Skin of body (tissue), 3 donors: ENCODE measurements at places on chromosomes 5 and 9.
A peak's percentile ranks its signal among the peaks of the same experiment; 100 is the strongest.

DNA sequence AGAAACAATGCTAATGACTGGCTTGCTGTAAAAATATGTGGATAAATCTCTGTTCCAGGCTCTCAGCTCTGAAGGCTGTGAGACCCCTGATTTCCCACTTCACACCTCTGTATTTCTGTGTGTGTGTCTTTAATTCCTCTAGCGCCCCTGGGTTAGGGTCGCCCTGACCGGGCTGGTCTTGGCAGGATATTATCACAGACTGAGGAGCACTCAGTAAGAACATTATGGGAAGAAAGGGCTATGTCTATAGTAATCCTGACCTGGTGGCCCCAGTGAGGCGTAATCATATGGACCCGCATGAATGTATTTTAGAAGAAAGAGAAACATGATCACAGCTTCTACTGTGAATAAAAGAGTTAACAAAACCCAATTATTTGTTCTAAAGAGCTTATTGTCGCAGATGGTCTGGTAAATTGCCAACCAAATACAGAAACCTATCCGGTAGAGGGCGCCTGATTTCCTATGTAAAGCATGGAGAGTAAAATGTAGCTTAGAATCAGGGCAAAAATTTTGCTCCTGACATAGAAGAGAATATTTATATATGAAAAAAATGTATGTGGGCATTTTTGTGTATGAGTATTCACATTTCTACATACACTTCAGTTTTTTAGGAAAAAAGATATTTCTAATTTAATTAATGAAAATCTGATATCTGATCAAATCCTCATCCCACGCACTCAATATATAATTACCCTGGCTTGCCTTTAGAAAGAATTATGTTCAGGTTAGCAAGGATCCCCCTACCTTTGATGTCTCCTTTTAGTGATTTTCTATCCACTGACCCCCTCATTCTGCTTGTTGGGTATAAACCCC, 5.8 kb upstream of the IFNA1 start:
- peak; percentile 18 for DNase-seq

DNA sequence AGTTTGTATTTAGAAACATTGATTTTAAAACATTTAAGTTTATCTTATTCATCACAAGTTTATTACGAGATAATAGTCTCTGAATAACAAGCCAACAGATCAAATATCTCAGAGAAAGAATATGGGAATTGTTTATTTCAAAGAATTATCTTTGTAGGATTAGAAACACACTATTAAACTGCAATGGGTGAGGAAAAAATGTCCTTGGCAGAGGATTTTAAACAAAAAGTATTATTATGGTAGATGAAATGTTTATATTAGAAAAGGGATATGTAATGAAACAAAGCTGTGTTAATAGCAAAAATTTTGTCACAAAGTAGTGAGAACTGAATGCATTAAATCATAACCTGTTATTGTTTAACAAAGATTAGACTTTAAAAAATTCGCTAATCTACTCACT, 1382.9 kb upstream of the DMAC1 start:
- DNase-seq = no peak

DNA sequence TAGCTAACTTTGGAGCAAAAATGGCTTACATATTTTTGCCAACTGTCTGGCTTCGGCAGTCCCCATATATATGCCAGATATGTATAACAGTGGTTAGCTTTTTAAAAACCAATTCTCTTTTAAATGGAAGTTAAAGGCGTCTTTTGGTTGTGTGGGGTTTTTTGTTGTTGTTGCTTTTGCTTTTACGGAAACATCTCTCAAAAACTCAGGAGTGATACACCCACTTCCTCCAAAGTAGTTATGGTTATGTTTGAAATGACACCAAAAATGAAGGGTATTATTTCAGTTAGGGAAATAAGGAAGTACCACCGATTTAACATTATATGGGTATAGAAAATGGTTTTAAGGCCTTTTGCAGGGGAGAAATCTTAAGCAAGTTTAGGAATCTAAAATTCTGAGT, 2.3 kb downstream of the CNOT8 start:
- DNase-seq = no peak

GRCh38 chr9:131633491-131634031, 88.2 kb downstream of the PRRT1B start:
- DNase-seq = peak; percentile 73

DNA sequence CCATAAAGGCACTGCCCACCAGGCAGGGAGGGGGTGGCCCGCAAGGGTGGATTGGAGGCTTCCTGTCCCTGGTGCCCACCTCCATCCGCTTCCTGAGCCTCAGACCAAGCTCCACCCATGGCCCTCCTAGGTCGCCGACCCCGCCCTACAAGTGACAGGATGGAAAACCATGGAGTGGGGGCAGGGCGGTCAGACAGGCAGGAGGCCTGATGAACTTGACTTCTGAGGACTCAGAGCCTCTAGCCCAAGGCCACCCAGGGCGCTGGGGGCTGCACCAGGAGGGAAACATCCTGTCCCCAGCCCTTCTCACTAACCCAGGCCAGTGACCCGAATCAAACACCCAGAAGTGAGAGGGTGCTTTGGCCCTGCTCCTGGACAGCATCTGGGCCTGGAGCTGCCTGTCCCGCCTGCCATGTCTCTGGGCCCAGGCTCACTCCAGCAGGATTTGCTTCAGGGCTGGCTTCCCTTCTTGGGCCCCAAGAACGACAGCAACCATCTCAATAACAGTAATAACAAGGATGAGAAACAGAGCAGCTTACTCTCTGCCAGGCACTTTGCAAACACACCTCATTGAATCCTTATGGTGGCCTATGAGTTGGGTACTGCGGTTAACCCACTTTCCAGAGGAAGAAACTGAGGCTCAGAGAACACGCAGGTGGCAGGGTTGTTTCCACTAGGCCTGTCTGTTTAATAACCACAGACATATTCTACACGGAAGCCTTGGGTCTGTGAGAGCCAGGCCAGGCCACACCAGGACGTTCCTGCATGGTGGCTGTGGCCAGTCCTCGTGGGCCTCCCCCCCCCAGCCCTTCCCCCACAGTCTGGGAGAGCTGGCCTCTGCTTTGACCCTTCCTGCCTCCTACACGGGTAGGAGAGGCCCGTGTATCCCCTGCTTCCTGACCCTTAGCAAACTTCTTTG, 4.4 kb upstream of the ST6GALNAC6 start:
- DNase-seq = no peak

DNA sequence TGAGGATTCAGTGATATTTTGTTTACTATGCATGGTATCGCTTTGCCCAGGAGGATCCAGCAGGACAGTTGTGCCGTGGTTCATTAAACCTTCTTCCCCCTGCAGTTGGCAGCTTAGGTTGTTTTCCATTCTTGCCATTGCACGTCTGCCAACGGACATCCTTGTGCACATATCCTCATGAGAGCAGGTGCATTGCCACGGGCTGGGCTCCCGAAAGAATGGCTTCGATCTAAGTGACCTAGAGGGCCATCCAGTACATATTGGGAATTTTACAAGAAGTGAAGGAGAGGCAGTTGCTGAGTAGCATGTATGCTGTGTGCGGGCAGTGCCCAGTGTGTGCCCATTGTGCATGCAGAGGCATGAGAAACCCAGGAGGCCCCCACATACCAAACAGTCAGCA, 22.1 kb downstream of the HRH2 start:
- DNase-seq = no peak

DNA sequence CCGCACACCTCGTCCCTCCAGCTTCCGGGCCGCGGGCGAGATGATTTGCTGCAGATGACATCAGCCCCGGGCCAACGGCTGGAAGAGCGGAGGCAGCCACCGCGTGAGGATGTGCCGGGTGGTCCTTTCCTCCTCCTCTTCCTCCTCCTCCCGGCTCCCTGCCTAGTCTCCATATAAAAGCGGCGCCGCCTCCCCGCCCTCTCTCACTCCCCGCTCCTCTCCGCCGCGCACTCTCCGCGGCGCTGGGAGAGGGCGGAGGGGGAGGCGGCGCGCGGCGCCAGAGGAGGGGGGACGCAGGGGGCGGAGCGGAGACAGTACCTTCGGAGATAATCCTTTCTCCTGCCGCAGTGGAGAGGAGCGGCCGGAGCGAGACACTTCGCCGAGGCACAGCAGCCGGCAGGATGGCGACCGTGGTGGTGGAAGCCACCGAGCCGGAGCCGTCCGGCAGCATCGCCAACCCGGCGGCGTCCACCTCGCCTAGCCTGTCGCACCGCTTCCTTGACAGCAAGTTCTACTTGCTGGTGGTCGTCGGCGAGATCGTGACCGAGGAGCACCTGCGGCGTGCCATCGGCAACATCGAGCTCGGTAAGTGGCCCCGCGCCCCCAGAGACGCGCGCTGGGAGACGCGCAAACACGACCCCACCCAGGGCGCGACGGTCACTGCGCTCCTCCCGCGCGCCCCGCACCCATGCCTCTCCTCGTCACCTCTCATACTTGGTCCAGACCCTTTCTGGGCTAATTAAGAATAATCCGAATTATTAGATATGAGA, at the start of gene MAP1B:
TSS of gene MAP1B (plus strand) at position 345 of the 770 bp plus-strand sequence. CDS start at position 402, 57 bp downstream.
- peak; percentile 75 for DNase-seq

- DNase-seq = no peak
These were observed 129.2 kb upstream of the FST start for GRCh38 chr5:53350991-53351770.

DNA sequence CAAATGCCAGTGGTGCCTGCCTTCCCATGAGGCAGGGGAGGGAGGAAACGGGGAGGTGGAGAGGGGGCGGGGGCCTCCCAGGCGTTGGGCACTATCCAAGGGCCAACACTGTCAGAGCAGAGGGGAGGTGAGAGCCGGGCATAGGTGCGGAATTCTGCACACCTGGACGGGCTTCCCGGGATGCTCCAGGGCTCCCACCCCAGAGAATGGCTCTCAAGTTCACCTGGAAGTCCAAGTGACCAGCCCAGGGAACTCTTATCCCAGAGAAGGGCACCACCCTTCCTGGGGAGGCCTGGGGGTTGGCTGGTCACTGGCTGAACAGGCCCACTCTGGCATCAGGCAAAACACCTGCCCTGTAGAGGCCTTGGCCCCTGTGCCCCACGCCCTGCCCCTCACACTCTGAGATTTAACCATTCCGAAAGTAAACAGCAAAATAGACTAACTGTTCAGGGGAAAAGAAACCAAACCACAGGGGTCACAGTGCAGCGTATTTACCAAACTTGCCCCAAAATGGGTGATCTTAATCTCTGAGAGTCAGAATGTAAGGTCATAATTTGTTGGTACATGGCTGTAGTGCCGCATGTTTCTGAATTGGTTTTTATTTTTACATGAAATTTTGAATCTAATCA, 2.7 kb downstream of the CSF2 start:
- no peak for DNase-seq

- DNase-seq = no peak
These were observed 533.3 kb downstream of the LRRC70 start for GRCh38 chr5:63111891-63112290.

- no peak for DNase-seq
These were observed 57.9 kb downstream of the GCNT1 start for GRCh38 chr9:76516871-76517270.

DNA sequence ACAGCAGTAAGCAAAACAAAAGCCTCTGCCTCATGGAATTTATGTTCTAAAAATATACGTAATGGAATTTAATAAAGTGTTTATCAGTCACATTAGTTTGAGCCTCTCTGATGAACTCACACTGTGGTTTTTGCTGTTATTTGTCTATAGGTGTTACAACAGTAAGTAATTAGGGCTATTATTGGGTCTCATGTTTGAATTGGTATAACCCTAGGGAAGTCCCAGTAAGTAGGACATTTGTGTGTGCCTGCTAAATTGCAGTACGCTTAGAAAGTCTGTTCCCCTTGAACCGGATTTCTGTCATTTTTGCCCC, 197.6 kb downstream of the NR3C1 start:
- no peak for DNase-seq

GRCh38 chr9:30504502-30504905, 1879.9 kb upstream of the ACO1 start:
- DNase-seq = no peak

DNA sequence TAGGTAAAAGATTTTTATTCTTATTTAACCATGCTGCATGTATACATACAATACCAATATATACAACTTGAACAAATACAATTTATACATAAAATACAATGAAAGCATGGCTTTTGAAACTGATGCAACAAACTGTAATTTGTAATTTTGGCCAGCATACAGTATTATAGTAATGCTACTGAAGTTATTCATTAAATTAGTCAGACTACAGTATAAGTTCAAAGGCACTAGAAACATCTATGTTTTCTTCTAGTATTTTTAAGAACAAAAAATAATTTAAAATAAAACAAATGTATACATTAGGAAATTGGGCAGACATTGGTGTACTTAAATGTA, 18.8 kb downstream of the IL4 start:
- DNase-seq = no peak

GRCh38 chr9:89519366-89519805, 21.5 kb upstream of the SEMA4D start:
- no peak for DNase-seq

- DNase-seq = no peak
These were observed 48.0 kb downstream of the CAMK2A start for GRCh38 chr5:150241298-150242160.

DNA sequence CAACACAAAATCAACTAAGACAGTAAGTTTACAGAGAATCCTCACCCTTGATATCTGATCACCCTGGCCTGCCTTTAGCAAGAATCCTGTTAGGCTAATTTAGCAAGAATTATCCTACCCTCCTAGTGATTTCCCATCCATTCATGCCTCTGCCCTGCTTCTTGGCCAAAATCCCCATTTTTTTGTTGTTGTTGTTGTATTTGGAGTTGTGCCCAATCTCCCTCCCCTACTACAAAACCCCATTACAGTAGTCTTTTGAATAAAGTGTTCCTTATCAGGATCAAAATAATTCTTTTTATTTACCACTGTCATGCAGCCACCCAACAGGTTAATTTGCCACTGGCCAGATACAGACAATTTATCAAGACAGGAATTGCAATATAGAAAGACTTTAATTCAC, 58.5 kb upstream of the CLINT1 start:
- no peak for DNase-seq

- DNase-seq = no peak
These were observed 62.1 kb downstream of the RXRA start for GRCh38 chr9:134388289-134388808.

DNA sequence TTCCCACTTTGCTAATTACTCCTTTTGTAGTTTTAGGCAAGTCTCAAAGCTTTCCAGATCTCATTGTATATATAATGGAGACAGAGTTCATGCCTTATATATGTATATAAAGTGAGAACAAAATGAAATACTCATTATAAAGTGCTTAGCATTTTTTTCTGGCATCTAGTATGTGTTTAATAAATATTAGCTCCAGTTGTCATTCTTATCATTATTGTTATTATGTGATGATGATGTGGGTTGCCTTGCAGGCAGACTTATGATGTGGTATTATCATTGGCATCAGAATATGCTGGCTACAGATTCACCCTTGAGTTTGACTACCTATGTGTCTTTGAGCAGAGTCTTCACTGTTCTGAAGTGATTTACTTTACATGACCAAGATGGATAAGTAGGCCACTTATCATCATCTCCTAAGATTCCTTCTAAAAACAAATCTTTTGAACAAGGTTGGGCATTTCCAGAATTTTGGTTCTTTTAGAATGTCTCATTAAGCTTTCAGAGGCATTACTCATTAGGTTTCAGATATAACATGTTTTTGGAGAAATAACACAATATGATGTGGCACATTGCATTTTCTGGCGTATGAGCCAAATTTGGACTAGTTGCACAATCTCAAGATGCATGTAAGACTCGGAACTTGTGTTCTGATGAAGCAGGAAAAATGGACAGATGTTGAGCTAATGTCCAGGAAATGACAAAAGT, 145.6 kb upstream of the TNC start:
- DNase-seq = no peak
